ENCODE measurements at places on chromosomes 12 and 14.

GRCh38 chr12:90311561-90311960 lies 602.9 kb upstream of the ATP2B1 start:
- DNase-seq: no peak

- no peak for DNase-seq
These were observed 108.7 kb upstream of the SLC38A4 start for GRCh38 chr12:46934374-46935111.

GRCh38 chr12:122306407-122306806 lies 40.1 kb upstream of the VPS33A start:
- no peak for DNase-seq

- DNase-seq: no peak
These were observed 2.3 kb downstream of the OTUB2 start for GRCh38 chr14:94028450-94028826.

- no peak for DNase-seq
These were observed 33.8 kb downstream of the SYT1 start for GRCh38 chr12:78898416-78898815.

Data from GM12864 (cell line).